ENCODE measurements at places on chromosomes 12 and 14. TPM values are rescaled to one million over a fixed set of nuclear protein-coding genes. Genes with fewer than 3 reads are reported as not detected.

The NPAS3 gene
- 6.9 TPM for total RNA-seq

The DBX2 gene
- total RNA-seq, result not detected

The MIP gene
- total RNA-seq, result not detected

The CCDC177 gene
- 0.24 TPM for total RNA-seq

The SLC6A13 gene
- 0.97 TPM for total RNA-seq

The PIWIL1 gene
- total RNA-seq, result not detected

The VRTN gene
- not detected for total RNA-seq

The P2RX7 gene
- total RNA-seq, result 0.40 TPM

The TAS2R20 gene
- total RNA-seq, result 3.8 TPM

DNA sequence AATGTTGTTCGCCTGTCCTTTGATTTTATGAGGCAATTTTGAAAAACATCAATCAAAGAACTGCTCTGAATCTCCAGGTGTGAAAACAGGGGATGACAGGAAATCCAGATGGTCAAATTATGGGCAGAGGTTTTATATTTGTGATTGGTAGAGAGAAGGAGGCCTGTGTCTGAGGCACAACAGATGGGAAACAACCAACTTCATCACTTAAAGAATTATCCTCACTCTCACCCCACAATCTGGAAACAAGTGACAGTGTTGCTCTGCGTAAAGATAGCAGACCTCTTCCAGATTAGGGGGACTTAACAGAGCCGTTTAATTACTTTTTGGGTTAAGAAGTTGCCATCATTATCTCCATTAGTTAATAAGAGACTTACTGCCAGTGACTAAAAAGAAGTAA is 64.1 kb upstream of the EGLN3 start:
- H3K36me3 ChIP-seq, result no peaks in the 10 kb centered on the region
- peaks cover 11% of the 10 kb centered on the region for H3K27me3 ChIP-seq
- no peak overlapping the region for H3K27ac ChIP-seq

GRCh38 chr12:5204271-5204670 is 160.6 kb downstream of the KCNA5 start:
- peaks cover 11% of the 10 kb centered on the region for H3K27me3 ChIP-seq
- H3K4me3 ChIP-seq, result no peak overlapping the region
- DNase-seq, result no peak
- H3K36me3 ChIP-seq, result no peaks in the 10 kb centered on the region
- peaks cover 23% of the 10 kb centered on the region for H3K4me1 ChIP-seq
- H3K27ac ChIP-seq, result no peak overlapping the region

DNA sequence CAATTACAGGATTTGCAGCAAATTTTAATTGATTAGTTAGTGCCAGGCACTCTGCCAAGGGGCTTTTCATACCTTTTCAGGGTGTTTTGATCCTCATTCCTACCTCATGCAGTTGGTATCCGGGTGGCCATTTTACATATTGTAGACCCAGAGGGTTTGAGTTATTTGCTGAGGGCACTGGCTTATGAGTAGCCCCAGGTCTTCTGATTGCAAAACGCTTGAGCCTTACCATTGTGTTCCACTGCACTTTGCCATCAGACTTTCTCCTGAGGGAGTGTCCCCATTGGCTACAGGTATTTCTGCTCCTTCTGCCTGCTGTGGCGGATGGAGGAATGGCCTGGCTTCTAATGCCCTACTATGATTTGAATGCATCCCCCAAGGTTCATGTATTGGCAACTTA is 257.8 kb upstream of the CRY1 start:
- H3K4me3 ChIP-seq, result no peak overlapping the region
- no peaks in the 10 kb centered on the region for H3K36me3 ChIP-seq
- peaks cover 6% of the 10 kb centered on the region for H3K4me1 ChIP-seq
- no peak for DNase-seq
- H3K27ac ChIP-seq, result no peak overlapping the region

- DNase-seq, result no peak
- no peak overlapping the region for H3K27ac ChIP-seq
- H3K4me1 ChIP-seq, result peaks cover 10% of the 10 kb centered on the region
- no peaks in the 10 kb centered on the region for H3K36me3 ChIP-seq
- H3K27me3 ChIP-seq, result no peaks in the 10 kb centered on the region
- H3K4me3 ChIP-seq, result no peak overlapping the region
These were observed 103.2 kb downstream of the SLC25A47 start for GRCh38 chr14:100426314-100426713.

DNA sequence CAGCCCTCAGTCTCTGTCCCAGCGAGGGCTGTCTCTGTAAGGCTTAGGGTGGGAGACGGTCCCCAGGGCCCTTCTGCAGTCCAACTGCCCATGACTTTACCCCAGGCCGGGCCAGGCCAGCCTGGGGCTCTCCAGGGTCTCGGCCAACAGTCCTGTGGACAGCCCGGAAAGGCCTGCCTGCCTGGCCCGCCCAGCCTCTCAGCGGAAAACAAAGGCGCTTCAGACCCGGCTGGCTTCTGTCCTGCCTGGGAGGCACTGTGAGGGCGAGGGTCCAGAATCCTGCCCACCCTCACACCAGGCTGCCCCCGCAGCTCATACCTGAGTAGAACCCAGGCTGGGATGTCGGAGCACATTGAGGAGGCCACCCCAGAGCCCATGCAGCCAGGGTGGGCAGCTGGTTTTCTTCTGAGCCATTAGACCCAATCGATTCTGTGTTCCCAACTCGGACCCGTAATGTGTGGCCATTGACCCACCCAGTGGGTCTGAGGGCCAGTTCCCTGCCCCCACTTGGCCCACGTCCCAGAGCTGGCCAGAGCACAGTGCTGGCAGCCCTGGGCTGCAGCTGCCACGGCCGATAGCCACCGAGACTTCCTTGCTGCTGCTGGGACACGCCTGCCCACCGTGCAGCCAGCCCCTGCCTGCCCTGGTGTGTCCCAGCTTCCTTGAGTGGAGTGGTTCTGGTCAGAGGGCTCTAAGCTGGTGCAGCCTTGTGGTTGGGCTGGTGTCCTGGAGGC is 1.6 kb downstream of the CRIP2 start:
- H3K4me1 ChIP-seq, result peaks cover 29% of the 10 kb centered on the region
- DNase-seq, result no peak
- no peak overlapping the region for H3K27ac ChIP-seq

GRCh38 chr14:65866886-65867285 is 454.4 kb downstream of the FUT8 start:
- H3K4me1 ChIP-seq, result peaks cover 17% of the 10 kb centered on the region
- H3K4me3 ChIP-seq, result no peak overlapping the region
- no peak overlapping the region for H3K27ac ChIP-seq
- peaks cover 2% of the 10 kb centered on the region for H3K27me3 ChIP-seq
- no peaks in the 10 kb centered on the region for H3K36me3 ChIP-seq
- no peak for DNase-seq

GRCh38 chr12:52980096-52980649 is 26.1 kb upstream of the EIF4B start:
- H3K36me3 ChIP-seq, result no peaks in the 10 kb centered on the region
- peaks cover 50% of the 10 kb centered on the region for H3K4me1 ChIP-seq
- H3K27me3 ChIP-seq, result no peaks in the 10 kb centered on the region
- no peak for DNase-seq
- peak overlapping the region; percentile 33 for H3K4me3 ChIP-seq
- H3K27ac ChIP-seq, result peak overlapping the region; percentile 90

DNA sequence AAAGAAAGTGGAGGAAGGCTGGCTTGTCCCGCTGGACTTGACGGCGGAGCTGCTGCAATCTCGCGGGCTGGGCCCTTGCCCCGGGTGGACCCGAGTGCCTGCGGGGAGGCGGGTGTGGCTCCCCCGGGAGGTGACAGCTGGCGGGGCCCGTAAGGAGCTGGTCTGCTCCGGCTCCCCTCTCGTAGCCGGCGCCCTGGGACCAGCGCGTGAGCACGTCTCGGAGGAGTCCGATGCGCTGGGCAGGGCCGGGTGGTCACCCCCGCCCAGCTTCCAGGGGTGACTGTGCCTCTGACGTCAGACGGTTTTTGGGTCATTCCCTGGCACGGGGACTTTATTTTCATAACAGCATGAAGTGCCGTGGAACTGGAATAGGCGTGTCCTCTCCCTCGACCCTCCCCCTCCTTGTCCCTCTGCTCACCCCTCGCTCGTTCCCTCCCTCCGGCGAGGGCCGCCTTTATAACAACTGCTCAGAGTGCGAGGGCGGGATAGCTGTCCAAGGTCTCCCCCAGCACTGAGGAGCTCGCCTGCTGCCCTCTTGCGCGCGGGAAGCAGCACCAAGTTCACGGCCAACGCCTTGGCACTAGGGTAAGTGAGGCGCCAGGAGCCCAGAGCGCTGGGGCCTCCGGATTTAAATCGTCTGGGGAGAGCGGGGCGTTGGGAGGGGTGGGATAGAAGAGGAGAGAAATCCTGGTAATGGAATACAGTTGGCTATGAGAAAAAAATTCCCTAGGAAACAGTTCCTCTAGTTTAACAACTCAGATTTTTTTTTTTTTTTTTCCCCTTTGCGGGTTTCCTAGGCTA is at the start of gene GPRC5A:
GPRC5A (plus strand) TSS at position 483 of the 801 bp plus-strand sequence. CDS start 16,688 bp downstream, outside the sequence.
- peaks cover 69% of the 10 kb centered on the region for H3K4me1 ChIP-seq
- H3K36me3 ChIP-seq, result peaks cover 5% of the 10 kb centered on the region
- peak; percentile 61 for DNase-seq
- H3K27ac ChIP-seq, result peak within 1 kb of the TSS; percentile 100
- peak within 1 kb of the TSS; percentile 92 for H3K4me3 ChIP-seq

DNA sequence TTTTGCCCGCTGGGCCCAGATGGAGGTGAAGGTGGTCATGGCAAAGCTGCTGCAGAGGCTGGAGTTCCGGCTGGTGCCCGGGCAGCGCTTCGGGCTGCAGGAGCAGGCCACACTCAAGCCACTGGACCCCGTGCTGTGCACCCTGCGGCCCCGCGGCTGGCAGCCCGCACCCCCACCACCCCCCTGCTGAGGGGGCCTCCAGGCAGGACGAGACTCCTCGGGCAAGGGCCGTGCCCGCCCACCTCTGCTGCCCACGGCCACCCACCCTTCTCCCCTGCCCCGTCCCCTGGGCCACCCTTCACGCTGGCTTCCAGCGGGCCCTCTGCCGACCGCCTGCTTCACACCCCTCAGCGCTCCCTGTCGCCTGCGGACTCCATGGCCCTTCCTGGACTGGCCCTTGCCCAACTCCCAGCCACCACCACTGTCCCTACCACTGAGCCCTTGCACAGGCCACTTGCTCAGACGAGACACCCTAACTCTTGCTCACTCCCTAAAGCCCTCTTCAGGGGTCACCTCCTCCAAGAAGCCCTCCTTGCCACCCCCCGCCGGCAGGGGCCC is 42.5 kb downstream of the CYP46A1 start:
- no peak overlapping the region for H3K27ac ChIP-seq
- H3K36me3 ChIP-seq, result no peaks in the 10 kb centered on the region
- peaks cover 4% of the 10 kb centered on the region for H3K4me1 ChIP-seq
- H3K27me3 ChIP-seq, result peaks cover 15% of the 10 kb centered on the region
- H3K4me3 ChIP-seq, result no peak overlapping the region
- no peak for DNase-seq

GRCh38 chr12:87866578-87867292 is 162.5 kb downstream of the C12orf50 start:
- no peak overlapping the region for H3K27ac ChIP-seq
- H3K27me3 ChIP-seq, result no peaks in the 10 kb centered on the region
- no peaks in the 10 kb centered on the region for H3K36me3 ChIP-seq
- peaks cover 42% of the 10 kb centered on the region for H3K4me1 ChIP-seq
- no peak overlapping the region for H3K4me3 ChIP-seq

- DNase-seq, result no peak
- H3K27me3 ChIP-seq, result no peaks in the 10 kb centered on the region
- no peaks in the 10 kb centered on the region for H3K36me3 ChIP-seq
- peaks cover 35% of the 10 kb centered on the region for H3K4me1 ChIP-seq
- H3K27ac ChIP-seq, result peak overlapping the region; percentile 100
These were observed 682 bp upstream of the TRIP11 start for GRCh38 chr14:92040431-92041051.

GRCh38 chr14:88791629-88792472 is 902 bp downstream of the EML5 start:
- no peaks in the 10 kb centered on the region for H3K36me3 ChIP-seq
- H3K4me1 ChIP-seq, result peaks cover 3% of the 10 kb centered on the region
- peaks cover 73% of the 10 kb centered on the region for H3K27me3 ChIP-seq
- peak; percentile 45 for DNase-seq

DNA sequence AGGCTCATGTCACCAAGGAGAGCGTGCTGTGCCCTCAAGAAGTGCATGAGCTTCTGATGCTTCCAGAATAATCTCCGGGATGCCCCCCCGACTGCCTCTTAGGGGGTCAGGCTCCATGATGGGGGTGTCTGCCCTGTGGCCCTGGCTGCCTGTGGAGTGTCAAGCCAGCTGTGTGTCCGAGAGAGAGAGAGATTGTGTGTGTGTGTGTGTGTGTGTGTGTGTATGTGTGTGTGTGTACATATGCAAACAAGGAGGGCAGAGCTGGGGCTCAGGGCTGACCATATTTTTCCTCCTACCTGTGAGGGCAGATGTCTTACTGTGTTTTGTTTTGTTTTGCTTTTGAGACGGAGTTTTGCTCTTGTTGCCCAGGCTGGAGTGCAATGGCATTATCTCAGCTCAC is 5.6 kb upstream of the ALDH2 start:
- DNase-seq, result no peak
- no peaks in the 10 kb centered on the region for H3K36me3 ChIP-seq
- H3K4me3 ChIP-seq, result no peak overlapping the region
- H3K27me3 ChIP-seq, result peaks cover 2% of the 10 kb centered on the region
- no peak overlapping the region for H3K27ac ChIP-seq

GRCh38 chr12:117155278-117156060 is 34.8 kb downstream of the FBXO21 start:
- H3K36me3 ChIP-seq, result peaks cover 53% of the 10 kb centered on the region

DNA sequence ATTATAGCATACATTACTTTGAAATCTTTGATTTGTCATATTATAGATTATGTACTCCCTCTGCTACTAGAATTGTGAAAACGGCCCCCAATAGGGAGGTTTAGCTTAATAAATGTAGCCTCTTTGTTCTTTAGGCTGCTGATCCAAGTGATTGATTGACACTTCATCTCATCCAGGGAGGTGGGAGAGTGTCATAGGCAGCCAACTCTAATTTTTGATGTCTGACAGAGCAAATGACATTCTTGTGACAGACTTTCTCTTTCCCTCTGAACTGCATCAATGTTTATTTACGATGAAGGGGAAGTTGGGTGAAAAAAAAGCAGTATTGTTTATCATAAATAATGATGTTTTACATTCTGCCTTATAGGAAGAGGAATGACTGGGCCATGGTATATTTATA is 221.4 kb downstream of the MDGA2 start:
- no peaks in the 10 kb centered on the region for H3K36me3 ChIP-seq
- no peaks in the 10 kb centered on the region for H3K4me1 ChIP-seq
- H3K27me3 ChIP-seq, result peaks cover under 1% of the 10 kb centered on the region

DNA sequence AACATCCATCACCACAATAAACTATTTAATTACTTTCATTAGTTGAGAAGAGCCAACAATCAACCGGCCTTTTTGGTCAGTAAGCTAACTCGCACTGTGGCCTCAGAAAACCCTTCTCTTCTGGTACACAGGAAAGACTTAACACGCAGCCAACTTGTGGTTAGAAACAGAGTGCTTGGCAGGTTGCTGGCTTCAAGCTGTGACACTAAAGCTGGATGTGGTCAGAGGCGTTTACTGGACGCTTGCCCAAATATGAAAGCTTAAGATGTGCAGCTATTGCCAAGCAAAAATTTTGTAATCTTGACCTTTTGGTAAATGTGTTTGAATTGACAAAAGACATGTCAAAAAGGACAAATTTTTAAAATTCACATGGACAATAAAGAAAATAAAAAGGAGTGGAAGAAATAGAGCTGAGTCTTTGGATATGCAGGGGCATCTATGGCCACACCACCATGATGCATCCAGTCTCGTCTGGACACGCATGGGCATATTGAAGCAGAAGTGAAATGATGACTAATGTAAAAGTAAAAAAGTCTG is 2.6 kb upstream of the KLRK1 start:
- peaks cover 19% of the 10 kb centered on the region for H3K4me1 ChIP-seq
- H3K4me3 ChIP-seq, result no peak overlapping the region
- no peaks in the 10 kb centered on the region for H3K36me3 ChIP-seq
- no peak overlapping the region for H3K27ac ChIP-seq

Measured in mesothelial cell of epicardium (in vitro differentiated cells).